ENCODE measurements at places on chromosomes 1 and 21. TPM values are rescaled to one million over a fixed set of nuclear protein-coding genes. Genes with fewer than 3 reads are reported as not detected.

DNA sequence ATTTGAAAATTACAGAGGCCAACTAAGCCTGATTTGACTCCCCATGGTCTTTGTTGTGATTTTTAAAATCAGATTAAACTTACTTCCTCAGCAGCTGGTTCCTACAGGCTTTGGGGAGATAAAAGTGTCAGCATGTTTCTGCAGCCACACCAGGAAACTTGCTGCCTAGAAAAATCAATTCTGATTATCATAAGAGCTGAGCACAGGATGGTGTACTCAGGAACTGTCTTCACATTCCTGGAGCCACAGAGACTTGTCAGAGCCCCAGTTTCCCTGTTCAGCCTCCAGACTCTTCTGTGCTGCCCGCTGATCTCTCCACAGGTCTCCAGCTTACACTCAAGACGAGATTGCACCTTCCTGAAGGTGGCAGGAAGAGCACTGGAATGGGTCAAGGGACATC is 23.9 kb downstream of the RAB3B start:
- DNase-seq: no peak

POU3F1 gene
- total RNA-seq: 0.10 TPM

DNA sequence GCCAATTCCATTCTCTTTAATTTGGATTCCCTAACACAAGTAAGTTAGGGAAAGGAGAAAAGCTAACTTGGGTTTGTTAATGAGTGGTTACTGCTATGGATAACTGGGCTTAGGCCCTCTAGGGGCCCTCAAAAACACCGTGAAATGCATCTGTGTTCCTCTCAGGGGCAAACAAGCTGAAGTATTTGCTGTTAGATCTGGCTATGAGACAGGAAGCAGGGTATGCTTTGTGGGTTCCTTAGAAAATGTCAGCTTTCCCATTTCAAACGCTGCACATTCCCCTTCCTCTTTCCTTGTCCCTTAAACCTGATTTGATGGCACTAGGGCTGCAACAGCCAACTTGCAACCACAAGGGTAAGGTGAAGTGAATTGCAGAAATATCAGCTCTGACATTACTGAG is 5.7 kb upstream of the CAP1 start:
- DNase-seq: no peak

DNA sequence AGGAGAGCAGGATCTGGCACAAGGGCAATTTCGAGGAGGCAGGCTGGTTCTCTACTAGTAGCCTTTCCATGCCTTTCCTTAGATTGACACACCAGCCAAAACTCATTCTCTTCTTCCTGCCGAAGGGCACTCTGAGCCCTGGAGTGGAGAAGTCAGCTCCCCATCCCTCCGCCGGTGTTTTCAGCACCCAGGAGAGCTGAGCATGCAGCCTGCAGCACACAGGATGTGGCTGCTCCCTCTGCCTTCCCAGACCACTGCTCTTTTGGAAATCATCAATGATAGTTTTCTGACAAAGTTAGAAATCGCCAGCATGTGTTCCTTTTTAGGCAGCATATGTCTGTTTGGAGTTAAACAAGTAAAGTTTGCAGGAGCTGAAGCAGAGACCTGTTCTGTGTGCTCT is 11.7 kb downstream of the RNU5D-1 start:
- DNase-seq: no peak

MMEL1 gene
- total RNA-seq: 1.5 TPM

- no peak for DNase-seq
Measured at GRCh38 chr1:31336687-31337467, 36.0 kb downstream of the FABP3 start.

NBPF4 gene
- 0.10 TPM for total RNA-seq

DNA sequence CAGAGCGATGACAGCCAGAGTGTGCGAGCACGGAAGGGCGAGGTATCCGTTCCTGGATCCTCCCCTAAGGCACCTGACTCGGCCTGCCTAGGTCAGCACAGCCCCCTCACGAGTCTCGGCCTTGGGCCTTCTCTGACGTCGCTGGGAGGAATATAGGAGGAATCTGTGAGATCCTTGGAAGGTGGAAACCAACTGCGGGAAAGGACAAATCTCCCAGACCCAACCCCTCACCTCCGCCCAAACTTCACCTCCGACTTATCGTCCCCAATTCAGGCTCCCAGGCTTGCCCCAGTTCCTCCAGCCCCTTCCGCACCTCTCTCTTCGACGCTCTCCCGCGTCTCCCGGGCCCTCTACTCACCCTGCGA is 494 bp downstream of the APH1A start:
- peak; percentile 39 for DNase-seq

C4BPB gene
- 1.6 TPM for total RNA-seq

DNA sequence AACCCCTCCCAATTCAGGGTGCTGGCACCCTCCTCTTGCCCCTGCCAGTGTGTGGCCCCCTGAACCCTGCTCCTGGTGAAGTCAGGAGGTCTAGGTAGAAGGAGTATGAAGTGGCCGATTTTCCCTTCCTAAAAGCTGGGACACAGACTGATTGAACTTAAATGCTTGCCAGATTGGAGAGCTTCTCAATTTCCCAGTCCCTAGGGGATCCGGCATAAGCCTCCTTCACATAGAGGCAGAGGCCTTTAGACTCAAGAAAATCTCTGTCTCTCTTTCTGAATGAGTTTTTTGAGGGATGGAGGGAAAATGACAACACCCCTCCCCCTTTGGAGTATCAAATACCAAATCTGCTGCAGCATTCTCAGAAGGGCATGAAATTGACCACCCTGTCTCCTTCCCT is 51.5 kb downstream of the SYT2 start:
- DNase-seq: no peak

- no peak for DNase-seq
Measured at GRCh38 chr1:24411963-24412362, 1.6 kb downstream of the STPG1 start.

DNA sequence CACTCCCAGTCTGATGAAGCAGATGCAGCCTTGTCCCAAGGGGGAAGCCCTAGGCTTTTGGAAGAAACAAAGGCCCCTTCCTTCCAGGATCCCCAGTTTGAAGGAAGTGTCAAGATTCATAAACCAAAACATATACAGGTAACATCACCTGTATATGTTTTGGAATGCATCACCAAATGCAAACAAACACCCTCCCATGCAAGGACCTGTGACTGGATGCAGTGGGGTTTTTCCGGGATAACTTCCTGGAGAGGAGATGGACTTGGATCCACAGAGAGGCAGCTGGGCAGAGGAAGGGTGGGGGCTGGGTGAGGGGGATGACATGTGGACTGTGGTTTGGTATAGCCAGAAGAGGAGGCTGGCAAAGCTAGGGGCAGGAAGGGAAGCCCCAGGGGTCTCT is 1.5 kb upstream of the PLA2G2F start:
- DNase-seq: no peak

GRCh38 chr1:52904927-52905698 is 16.4 kb downstream of the ECHDC2 start:
- peak; percentile 44 for DNase-seq

DNA sequence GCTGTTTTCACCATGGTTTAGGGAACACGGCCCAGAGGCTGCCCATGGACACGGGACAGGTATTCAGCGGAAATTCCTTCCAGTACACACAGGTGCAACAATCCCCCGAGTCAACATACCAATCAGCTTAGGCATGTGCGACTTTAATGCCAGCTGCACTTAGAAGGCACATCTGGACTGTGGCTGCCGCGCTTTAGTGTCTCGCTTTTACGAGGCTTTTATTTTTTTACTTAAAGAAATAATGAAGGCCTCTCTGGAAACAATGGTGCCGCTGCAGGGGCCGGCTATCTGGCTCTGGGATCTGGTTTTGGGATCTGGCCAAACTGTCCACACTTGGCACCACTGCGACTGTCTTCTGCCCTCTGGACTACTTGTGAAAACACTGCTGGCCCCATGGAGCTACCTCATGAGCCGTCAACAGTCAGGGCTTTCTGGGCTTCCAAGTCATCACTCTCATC is 55.5 kb downstream of the SLC66A1 start:
- DNase-seq: no peak

GRCh38 chr1:64891448-64891825 is 74.9 kb downstream of the JAK1 start:
- DNase-seq: peak; percentile 11

DNA sequence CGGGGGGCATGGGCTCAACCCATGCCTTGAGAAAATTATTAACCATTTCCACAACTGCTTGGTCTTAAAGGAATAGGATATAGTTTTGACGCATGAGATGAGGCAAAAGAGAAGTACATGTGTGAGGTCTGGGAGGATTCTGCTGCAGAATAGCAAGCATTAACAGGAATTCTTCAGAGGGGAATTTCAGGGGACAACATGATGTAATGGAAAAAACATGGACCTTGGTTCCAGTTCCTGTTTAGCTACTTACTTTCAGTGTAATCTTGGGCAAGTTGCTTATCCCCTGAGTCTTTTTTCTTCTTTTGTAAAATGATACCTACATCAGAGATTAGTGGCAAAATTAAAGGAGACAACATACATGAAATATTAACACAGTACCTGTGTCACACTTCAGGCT is 85.6 kb downstream of the PRRX1 start:
- no peak for DNase-seq

SMG5 gene
- total RNA-seq: 90.7 TPM

FCGR3A gene
- total RNA-seq: not detected

DNA sequence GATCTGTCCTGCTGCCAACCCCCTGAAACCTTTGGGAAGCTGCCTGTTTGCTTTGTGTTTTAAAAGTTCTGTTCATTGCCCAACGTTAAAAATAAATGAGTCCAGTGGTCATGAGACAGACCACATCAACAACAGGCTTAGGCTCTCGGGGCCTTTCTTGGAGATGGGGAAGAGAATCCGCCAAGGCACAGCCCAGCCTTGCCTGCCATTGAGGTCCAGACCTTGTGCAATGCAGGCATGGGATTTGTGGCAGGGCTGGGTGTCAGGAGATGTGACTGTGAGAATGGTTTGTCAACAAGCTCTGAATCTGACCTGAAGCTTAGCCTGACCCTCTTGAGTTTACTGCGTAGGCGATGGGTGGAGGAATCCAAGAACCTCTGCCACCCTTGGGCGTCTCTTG is 4.2 kb downstream of the SPSB1 start:
- DNase-seq: no peak

DNA sequence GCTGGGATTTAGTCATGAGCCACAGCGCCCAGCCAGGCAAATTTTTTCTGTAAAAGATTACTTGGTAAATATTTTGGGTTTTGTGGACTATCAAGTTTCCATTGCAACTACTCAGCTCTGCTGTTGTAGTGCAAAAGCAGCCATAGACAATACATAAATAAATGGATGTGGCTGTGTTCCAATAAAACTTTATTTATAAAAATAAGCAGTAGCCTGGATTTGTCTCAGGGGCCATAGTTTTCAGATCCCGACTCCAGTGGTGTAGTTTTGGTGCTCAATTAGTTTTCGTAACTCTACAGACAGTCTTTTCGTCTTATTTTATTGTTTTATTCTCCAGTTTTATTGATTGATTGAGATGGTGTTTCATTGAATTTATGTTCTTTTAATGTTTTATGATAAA is 80.1 kb upstream of the IVNS1ABP start:
- no peak for DNase-seq

ATPAF1 gene
- total RNA-seq: 46.6 TPM

IPP gene
- 12.7 TPM for total RNA-seq

CNR2 gene
- 0.28 TPM for total RNA-seq

DNA sequence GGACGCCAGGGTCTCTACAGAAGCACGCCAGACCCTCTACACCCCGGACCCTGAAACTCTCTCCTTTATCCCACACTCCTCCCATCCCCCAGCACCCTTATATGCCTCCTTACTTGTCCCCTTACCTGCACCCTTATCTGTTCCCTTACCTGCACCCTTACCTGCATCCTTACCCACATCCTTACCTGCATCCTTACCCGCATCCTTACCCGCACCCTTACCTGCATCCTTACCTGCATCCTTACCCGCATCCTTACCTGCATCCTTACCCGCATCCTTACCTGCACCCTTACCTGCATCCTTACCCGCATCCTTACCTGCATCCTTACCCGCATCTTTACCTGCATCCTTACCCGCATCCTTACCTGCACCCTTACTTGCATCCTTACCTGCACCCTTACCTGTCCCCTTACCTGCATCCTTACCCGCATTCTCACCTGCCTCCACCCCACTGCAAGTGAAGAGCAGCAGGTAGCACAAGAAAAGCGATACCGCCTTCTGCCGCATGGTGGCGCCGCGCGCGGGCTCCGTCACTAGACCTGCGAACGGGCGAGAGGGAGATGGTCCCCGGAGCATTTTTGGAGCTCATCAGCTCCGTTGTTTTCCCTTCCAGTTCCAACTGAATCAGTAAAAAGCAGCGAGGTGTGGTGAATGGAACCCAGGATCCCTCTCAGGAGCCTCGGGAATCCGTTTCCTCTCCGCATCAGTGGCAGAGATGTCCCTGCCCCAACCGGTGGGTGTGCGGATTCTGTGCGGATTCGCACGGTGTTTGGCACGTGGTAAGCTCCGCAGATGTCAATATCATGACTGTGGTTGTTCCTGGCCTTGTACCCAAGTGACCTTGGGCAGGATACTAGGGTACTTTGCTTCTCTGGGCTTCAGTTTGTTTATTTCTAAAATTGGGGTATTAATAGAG is 2.9 kb downstream of the IFI6 start:
- peak; percentile 82 for DNase-seq

DNA sequence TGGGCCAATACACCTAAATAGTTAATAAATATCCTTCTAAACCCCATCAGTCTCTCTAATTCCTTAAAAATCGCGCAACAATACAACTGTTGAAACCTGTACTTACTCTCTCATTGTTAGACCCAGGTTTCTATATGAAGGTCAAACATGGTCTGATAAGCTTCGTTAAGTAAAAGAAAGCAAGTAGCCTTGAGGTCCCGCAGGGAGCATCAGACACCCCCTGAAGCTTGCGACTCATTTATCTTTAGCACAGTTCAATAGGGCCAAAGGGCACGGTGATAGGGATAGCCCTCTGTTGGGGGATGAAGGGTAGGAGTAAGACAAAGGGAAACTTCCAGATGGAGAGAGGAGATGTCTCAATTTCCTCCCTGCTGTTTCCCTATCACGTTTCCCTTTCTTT is 27.3 kb upstream of the THEM4 start:
- DNase-seq: no peak

DNA sequence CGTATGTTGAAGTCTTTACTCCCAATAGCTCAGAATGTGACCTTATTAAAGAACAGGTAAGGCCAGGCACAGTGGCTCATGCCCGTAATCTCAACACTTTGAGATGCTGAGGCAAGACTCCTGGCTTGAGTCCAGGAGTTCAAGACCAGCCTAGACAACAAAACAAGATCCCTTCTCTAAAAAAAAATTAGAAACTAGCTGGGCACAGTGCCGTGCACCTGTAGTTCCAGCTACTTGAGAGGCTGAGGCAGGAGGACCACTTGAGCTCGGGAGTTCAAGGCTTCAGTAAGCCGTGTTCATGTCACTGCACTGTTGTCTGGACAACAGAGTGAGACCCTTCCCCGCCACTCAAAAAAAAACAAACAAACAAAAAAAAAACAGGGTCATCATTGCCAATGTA is 171.3 kb downstream of the RERE start:
- DNase-seq: no peak

All from activated naive CD8-positive, alpha-beta T cell treated with anti-CD3 and anti-CD28 coated beads for 36 hours (primary cell).